ENCODE measurements at places on chromosomes 11 and 22.
A peak's percentile ranks its signal among the peaks of the same experiment; 100 is the strongest.

DNA sequence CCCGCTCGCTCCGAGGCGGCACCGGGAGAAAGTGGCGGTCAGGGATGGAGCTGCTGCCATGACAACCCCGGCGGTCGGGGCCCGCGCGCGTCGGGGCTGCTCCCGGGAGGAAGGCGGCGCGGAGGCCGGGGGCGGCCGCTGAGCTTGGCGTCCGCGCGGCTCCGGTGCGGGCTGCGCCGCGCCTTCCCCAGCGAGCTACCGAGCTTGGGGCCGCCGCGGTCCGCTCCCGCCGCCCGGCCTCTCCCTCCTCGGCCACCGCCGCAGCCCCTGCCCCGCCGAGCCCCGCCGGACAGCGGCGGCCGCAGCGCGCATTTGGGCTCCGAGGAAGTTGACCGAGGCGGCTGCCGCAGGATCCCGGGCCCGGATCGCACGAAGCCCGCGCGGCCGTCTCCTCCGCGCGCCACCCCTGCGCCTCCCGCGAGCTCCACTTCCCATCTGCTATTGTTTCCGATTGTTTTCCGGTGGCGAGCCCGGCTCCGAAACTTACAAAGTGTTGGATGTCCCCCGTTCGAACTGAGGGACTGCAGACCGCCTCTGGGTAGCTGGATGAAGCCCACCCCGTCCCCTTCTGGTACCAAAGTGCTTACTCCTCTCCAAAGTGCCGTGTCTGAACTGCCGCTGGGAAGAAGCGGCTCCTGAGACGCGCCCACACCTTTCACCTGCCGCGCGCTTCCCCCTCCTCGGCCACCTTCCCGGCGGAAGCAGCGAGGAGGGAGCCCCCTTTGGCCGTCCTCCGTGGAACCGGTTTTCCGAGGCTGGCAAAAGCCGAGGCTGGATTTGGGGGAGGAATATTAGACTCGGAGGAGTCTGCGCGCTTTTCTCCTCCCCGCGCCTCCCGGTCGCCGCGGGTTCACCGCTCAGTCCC lies 540.3 kb downstream of the NTM start:
- DNase-seq: no peak

- no peak for DNase-seq
Observed at GRCh38 chr11:60767388-60767811, 10.7 kb downstream of the MS4A15 start.

- DNase-seq: no peak
Observed at GRCh38 chr22:41768430-41768829, 32.0 kb upstream of the CCDC134 start.

DNA sequence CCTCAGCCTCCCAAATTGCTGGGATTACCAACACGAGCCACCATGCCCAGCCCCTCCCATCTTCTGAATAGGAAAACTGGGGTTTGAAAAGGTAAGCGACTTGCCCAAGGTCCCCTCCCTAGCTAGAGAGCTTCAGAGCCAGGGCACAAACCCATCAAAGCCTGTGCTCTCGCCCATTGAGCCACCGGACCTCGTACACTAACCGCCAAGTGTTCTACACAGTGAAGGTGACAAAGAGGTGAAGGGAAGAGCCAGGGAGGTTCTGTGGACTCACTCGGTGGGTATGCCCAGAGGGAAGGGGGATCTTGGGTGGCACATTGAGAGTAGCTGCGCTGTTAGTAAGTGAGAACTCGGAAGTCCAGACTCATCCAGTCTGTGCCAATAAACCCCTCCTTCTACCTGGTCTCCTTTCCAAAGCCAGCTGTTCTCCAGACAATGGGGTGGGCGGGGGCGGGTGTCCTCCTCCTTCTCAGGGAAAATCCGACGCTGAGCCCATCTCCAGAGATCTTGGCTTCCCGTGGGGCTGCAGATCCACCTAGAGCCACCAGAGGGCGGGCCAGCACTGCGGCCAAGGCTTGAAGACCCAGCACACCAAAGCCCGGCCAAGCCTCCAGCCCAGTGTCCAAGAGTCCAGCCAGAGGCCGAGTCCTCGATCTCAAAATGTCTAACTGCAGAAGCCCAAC lies 3.2 kb upstream of the RTN4RL2 start:
- peak; percentile 69 for DNase-seq

DNA sequence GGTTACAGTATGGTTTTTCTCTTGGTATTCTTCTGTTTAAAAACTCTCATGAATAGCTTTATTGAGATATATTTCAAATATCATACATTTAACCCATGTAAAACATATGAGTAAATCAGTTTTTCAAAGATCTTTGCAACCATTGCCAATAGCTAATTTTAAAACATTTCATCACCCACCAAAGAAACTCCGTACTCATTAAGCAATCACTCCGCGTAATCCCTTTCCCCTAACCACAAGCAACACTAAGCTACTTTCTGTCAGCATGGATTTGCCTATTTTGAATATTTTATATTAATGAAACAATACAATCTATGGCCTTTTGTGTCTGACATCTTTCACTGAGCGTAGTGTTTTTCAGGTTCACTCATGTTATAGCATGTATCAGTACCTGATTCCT lies 697.9 kb upstream of the ANO5 start:
- no peak for DNase-seq

DNA sequence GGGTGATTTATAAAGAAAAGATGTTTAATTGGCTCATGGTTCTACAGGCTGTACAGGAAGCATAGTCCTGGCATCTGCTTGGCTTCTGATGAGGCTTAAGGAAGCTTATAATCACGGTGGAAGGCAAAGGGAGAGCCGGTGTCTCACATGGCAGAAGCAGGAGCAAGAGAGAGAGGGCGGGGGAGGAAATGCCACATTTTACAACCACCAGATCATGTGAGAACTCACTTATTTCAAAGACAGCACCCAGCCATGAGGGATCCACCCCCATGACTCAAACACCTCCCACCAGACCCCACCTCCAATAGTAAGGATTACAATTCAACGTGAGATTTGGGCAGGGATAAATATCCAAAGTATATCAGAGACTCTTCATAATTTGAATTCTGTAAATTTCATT lies 200.7 kb downstream of the MSANTD4 start:
- no peak for DNase-seq

GRCh38 chr22:42236848-42237247 lies 33.6 kb downstream of the TCF20 start:
- DNase-seq: no peak

- DNase-seq: no peak
Observed at GRCh38 chr11:35218956-35219355, 80.0 kb downstream of the CD44 start.

DNA sequence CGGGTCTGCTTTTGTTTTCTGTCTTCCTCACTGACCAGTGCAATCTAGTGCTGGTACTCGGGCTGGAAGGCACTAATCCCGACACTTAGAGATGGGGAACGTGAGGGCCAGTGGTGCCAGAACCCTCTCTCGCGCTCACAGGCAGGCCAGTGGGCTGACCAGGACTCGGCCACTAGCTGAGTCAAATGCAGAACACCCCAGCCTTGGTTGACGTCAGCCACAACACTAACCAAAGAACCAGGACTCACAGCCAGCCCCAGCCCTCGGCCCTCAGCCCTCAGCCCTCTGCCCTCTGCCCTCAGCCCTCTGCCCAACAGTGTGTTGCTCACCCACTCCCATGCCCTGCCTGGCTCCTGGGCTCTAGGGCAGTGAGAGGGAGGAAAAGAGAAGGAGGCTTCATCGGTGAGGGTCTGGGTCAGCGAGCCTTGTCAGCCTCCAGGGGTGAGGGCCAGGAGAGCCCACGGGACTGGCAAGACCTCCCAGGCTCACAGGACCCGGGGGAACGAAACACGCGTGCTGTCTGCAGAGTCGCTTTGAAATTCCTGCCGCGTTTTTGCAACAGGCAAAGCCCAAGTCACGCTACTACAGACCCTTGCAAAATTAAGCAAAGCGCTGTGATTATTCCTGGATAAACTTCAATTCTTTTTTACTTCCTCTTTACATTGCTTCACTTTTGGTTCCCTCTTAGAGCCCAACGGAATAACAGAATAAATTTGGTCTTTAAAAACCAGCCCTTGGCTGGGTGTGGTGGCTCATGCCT lies 27.5 kb downstream of the KIAA0930 start:
- DNase-seq: no peak

GRCh38 chr11:77351281-77351886 lies 49.9 kb upstream of the GDPD4 start:
- DNase-seq: no peak

GRCh38 chr11:16902182-16902581 lies 112.0 kb downstream of the PLEKHA7 start:
- DNase-seq: no peak

DNA sequence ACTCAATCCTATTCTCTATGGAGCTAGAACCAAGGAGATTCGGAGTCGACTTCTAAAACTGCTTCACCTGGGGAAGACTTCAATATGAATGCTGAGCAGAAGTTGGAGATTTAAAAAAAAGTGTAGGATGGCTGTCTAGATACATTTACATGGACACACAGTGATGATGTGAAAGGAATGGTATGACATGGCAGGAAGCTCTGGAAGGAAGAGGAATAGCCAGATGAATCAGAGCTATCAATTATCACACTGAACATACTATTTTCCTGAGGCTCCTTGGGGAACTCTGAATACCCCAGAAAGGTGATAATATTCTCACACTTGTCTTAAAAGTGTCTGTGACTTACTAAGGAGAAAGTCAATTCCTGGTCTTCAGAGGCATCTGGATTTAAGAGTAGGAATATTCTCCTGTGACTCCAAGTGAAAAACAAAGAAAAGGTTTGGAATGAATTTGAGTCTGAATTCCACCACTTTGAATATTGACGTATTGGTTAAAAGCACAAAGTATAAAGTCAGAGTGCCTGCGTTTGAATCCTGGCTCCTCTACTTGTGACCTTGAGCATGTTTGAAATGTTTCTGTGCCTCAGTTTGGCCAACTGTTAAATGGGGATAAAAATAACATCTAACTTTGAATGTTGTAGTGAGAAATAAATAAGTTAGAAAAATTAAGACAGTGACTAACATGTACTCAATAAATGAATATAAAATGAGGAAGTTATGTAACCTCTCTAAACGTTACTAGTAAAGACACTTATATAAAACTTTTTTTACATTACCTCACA lies 1.3 kb downstream of the OR52D1 start:
- DNase-seq: no peak

GRCh38 chr22:36143066-36143815 lies 17.3 kb downstream of the APOL3 start:
- no peak for DNase-seq

DNA sequence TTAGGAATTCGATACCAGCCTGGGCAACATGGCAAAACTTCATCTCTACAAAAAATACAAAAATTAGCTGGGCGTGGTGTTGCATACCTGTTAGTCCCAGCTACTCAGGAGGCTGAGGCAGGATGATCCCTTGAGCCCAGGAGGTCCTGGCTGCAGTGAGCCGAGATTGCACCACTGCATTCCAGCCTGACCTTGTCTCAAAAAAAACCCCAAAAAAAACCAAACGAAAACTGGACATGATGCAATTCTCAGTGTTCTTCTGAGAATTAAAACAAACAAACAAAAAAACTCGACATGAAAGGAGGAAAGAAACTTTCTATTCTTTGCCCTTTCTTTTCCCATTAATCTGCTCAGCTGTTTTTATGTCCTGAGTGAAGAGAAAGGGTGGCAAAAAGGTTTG lies 7.4 kb downstream of the MED17 start:
- no peak for DNase-seq

DNA sequence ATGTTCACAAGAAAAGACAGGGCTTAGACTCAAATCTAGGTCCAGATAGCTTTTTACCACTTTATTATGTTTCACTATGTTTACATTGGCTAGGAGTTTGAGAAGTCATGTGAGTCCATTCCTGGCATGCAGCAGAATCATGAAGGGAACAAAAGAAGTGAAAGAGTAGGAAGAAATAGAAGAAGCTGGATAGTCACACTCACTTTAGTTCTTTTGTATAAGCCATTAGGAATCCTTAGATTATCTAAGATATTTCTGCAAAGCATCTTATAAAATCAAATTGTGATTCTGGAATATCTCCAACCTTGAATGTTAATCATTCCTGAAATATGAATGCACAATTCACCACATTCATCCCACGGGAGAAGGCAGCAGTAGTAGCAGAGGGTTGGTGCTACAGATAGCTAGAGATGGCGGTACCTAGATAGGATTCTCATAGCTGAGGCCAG lies 31.9 kb downstream of the MAML2 start:
- DNase-seq: no peak

GRCh38 chr11:36407356-36407755 lies 102.7 kb downstream of the TRAF6 start:
- DNase-seq: no peak

DNA sequence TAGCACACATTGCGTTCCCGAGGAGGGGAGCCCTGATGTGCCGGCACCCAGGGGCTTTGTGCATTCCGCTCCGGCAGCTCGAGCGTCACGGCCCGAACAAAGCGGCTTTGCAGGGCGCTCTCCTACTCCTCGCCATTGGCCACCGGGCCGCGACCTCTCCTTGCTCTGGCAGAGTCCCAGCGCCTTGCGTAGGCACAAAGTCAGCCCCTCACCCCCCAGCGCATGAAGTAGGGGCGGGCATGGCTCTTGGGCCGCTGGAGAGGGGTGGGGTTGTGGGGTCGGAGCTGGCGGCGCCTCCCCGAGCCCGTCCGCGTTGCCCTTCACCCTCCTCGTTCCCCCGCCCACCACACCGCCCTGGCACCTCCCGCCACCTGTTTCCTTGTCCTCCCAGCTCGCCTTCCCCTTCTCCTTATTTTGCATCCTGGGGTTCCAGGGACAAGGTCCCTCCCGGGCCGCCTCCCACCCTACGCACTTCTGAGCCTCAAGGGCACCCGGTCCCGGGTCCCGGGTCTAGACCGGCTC lies 753 bp upstream of the PPARA start:
- peak; percentile 31 for DNase-seq

DNA sequence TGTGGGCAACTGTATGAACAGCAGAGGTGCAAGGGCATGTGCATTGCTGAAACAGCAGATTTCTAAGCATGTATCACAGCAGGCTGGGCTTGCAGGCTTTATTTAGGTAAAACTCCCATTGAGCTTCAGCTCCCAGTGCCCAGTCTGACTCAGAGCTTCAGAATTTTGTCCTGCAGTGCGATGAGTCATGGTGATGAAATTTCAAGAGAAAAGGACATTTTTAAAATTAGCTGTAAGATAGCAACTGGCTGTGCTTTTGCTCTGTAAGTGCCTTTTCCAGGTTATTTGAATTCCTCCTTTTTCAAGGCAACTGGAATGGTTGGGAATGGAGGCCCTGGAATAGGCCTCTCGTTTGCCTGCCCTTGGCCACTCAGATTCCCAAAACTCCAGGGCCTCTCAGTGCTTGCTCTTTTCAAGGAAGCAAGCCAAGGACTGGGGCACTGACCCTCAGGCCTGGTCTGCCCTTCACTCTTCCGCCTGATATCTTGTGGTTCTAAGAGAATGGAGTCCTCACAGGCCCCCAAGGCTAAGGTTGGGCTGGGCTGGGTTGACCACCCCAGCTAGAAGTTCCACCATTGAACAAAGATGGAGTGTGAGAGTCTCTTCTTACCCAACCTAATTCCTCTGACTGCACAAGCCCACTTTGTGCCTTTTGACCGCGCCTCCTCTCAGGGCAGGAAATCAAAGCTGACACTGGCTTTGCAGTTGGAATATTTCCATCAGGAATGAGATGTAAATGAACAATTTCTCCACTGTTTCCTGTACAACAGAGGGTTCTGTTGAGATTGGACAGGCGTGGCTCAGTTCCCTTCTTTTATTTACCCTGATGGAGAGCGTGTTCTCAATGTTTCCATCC lies 59.5 kb upstream of the PRSS23 start:
- DNase-seq: no peak
